ENCODE measurements at places on chromosomes 13 and 19. TPM values are rescaled to one million over a fixed set of nuclear protein-coding genes. Genes with fewer than 3 reads are reported as not detected.

CPT1C gene
- polyA plus RNA-seq: 65.1 TPM

CGB2 gene
- polyA plus RNA-seq: not detected

GNA15 gene
- 2.3 TPM for polyA plus RNA-seq

SLC25A41 gene
- 1.1 TPM for polyA plus RNA-seq

PSG11 gene
- polyA plus RNA-seq: not detected

SPTBN4 gene
- polyA plus RNA-seq: 36.8 TPM

ACP7 gene
- 1.3 TPM for polyA plus RNA-seq

TRIP10 gene
- polyA plus RNA-seq: 24.1 TPM

ATP7B gene
- 1.9 TPM for polyA plus RNA-seq

ZGLP1 gene
- polyA plus RNA-seq: 0.87 TPM

ANKRD24 gene
- 6.2 TPM for polyA plus RNA-seq

LHB gene
- polyA plus RNA-seq: not detected

NLRP11 gene
- not detected for polyA plus RNA-seq

KLK3 gene
- not detected for polyA plus RNA-seq

ARHGEF7 gene
- 68.9 TPM for polyA plus RNA-seq

CEACAM7 gene
- polyA plus RNA-seq: 0.22 TPM

SBK2 gene
- not detected for polyA plus RNA-seq
